ENCODE measurements at places on chromosomes 1 and 21.

GRCh38 chr1:169110236-169110635, 3.7 kb downstream of the ATP1B1 start:
- no peak for DNase-seq

DNA sequence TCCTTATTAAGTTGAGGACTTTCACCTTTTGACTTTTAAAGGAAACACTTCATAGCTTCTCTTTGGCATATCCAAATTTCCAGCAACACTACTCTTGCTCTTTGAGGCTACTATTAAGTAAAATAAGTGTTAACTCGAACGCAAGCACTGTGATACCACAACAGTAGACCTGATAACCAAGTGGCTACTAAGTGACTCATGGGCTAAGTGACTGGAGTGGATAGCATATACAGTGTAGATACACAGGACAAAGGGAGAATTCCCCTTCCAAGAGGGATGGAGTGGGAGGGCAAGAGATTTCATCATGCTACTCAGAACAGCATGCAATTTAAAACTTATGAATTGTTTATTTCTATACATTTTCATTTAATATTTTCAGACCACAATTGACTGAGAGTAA, 9.8 kb upstream of the KCNA3 start:
- DNase-seq = no peak

GRCh38 chr1:50644447-50645105, 221.3 kb upstream of the DMRTA2 start:
- DNase-seq = no peak

- no peak for DNase-seq
These were observed 5.0 kb downstream of the LAPTM5 start for GRCh38 chr1:30752651-30752908.

GRCh38 chr1:224539971-224540370, 76.1 kb upstream of the CNIH3 start:
- no peak for DNase-seq

GRCh38 chr21:27804515-27804914, 837.6 kb upstream of the ADAMTS5 start:
- no peak for DNase-seq

- no peak for DNase-seq
These were observed 192.7 kb upstream of the KIAA0040 start for GRCh38 chr1:175385316-175385715.

GRCh38 chr1:154398141-154398540, 7.0 kb upstream of the IL6R start:
- DNase-seq = no peak

- DNase-seq = no peak
These were observed 124.7 kb downstream of the SYT2 start for GRCh38 chr1:202585590-202585933.

Measured in stimulated activated CD8-positive, alpha-beta memory T cell treated with anti-CD3 and anti-CD28 coated beads, Interleukin-7, amount 100 ng/mL, for 48 hours (primary cell).